Activated naive CD4-positive, alpha-beta T cell (primary cell): ENCODE measurements at places on chromosomes 3 and 15.

- no peak for DNase-seq
Observed at GRCh38 chr15:22831473-22831872, 7.0 kb upstream of the NIPA2 start.

DNA sequence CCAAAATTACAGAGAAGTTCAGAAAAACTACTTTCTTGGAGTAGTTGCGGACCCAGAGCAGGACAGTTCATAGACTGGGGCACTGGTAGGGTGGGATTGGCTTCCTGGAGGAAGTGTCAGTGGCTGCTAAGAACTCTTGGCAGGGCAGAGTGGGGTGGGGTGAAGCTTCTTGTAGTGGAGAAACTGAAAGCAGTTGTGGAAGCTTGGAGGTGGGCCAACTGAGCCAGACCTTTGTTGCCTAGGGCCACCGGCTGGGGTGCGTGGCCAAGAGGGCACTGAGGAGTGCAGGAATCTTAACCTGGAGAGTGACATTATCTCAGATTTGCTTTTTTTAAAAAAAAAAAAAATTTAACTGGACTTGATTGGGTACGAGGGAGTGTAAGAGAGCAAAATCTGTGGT is 3.1 kb downstream of the KAT2B start:
- no peak for DNase-seq

DNA sequence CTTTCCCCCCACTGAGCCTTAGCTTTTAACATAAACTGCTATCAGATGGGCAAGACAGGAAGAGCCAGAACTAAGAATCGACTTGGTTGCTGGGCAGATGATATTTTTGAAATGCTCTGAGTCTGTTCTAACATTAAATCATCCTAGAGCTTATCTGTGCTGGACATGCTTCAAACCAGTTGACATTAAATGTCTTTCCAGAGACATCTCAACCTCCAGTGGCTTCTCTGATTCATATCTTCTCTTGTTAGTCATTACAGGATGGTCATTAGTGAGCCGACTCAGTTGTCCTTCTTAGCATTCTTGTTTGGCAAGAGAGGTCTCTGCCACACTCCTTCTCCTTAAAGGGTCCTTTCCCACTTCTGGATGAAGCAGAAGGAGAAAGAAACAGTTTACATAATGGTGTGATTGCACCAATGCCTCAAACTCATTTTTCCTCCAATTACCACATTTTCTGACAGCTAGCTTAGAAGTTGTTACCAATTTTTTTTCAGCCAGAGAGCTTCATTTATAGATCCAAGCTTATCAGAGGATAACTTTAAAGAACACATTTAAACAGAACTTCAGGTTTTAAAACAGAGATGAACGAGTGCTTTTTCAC is 21.7 kb upstream of the SYN2 start:
- no peak for DNase-seq

DNA sequence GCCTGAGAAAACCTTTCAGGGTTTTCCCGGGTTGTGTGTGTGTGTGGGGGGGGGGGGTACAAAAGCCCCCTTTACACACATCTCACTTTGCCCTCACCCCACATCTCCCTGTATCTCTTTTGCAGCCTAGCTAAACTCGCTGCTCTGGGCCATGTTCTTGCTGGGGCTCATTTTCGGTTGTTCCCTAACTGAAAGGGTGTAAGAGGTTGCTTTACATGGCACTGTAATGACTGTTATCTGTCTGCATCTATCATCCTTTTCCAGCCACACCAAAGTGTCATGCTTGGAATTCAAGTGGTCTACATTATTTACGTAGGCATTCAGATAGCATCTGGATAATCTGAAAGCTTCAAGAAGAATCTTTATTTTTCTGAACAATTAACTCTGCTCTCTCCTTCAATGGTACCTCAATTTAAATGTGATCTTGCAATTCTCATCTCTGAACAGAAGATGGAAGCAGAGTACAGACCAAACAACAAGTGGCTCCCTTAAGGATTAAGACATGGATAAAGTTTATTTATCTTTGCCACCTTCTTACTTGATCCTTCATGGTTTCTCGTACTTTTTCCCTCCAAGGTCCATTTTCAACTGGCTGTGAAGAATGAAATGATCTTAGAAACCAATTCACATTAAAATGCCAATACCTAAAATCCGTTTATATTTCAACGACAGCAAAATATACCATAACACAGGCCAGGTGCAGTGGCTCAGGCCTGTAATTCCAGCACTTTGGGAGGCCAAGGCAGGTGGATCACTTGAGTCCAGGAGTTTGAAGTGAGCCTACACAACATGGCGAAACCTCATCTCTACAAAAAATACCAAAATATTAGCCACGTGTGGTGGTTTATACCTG is 34.9 kb downstream of the DCLK3 start:
- no peak for DNase-seq

DNA sequence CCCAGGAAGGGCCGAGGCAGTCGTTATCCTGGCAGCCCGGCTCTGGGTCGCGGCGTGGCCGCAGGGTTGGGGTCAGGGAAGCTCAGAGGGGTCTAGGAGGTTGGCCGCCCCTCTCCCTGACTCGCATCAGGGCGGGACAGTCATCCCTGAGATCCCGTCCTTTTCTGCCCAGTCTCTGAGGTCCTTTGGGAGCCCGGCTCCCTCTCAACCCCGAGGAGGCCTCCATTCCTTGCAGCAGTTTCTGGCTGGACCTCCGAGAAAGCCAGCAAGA is 495 bp downstream of the HYAL2 start:
- DNase-seq: no peak

- DNase-seq: no peak
Observed at GRCh38 chr3:51813539-51813938, 34.5 kb upstream of the IQCF6 start.

DNA sequence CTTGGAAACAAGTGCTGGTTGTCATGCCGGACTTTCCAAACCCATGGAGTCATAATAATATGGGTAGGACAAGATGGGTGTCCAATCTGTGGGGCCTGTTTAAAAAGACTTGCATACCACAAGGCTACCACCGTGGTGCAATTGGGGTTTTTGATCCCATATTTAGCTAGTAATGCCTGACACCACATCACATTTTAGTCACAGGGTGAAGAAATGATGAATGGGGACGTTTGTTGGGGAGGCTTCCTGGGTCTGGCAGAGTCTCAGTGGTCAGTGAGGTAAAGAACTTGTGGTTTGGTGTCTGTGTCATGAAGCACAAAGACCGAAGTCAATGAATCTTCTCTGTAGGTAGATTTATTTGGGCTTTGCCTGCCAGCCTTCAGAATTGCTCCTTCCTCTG is 31.0 kb downstream of the P3H2 start:
- DNase-seq: no peak

- DNase-seq: no peak
Observed at GRCh38 chr3:112018712-112019111, 15.8 kb upstream of the TMPRSS7 start.
